ENCODE measurements at places on chromosomes 3 and 15.

DNA sequence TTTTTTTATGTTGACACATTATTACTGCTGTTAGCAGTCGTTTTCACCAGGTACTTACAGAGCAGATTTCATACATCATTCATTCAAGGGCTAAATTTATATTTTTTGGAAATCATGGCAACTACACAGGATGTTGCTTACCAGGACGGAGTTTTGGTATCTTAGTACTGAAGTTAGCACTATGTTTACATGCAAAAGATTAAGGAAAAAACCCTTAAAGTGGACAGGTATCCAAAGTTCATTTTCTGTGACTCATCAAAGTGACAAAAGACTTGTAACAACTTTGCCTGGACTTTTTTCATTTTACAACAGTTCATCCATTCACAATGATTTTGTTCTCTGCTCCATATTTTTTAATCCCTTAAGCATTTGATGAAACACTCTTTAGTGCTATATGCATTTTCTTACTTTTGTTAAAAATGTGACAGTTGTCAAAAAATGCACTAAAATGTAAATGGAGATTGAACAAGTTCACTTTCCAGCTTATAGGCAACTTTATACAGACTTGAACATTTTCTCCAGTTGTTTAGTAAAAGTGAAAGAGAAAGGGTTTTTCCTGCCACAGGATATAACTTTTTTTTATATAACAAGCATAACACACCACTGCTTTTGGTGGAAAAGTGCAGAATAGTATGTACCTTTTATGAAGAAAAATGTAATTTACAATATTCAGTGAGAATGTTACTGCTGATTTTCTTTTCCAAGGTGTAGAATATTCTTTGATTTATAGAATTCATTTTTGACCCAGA is 104.1 kb downstream of the STT3B start:
- no peak for DNase-seq

DNA sequence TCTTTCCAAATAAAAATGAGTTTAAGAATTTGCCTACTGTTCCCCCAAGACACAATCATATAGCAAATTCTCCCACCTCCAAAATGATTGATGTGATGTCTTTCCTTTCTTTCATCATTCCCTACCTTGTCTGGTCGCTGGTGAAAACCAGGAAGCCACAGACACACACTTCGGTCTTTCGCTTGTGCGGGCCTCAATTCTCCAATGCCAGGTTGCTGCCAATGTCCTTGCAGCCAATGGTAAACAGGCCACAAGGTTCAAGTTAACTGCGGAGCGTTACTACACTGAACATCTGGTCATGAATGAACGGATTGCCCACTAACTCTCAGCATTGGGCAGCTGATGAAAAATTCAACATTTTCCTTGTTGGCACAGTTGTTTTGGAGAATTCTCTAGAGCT is 192.2 kb downstream of the FOXP1 start:
- no peak for DNase-seq

DNA sequence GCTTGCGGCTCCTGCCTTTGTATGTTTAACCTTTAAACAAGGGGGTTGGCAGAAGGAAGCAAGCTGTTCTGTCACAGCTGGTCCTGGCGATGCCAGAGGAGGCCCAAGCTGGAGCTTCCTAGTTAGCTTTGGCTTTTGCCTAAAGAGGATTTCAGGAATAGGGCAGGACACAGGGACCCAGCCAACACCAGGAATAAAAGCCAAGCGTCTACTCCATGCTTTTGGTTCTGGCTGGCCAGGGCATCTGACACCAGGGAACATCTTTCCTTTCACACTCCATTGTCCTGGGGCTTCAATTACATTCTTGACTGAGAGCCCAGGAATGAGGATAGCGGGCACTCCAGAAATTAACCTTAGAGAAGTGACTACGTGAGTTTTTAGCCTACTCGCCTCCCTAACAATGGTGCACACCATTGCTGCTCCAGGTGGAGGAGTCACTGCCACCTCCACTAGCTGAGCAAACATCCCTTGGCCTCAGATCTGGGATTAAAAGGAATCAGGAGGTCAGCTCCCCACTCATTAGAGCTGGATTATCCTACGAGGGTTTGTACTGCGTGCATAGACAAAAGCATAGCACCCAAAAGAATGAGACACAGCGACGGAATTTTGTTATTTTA is 38.2 kb downstream of the TPM1 start:
- no peak for DNase-seq

GRCh38 chr3:45807681-45808540 is 11.6 kb upstream of the SLC6A20 start:
- DNase-seq: no peak

DNA sequence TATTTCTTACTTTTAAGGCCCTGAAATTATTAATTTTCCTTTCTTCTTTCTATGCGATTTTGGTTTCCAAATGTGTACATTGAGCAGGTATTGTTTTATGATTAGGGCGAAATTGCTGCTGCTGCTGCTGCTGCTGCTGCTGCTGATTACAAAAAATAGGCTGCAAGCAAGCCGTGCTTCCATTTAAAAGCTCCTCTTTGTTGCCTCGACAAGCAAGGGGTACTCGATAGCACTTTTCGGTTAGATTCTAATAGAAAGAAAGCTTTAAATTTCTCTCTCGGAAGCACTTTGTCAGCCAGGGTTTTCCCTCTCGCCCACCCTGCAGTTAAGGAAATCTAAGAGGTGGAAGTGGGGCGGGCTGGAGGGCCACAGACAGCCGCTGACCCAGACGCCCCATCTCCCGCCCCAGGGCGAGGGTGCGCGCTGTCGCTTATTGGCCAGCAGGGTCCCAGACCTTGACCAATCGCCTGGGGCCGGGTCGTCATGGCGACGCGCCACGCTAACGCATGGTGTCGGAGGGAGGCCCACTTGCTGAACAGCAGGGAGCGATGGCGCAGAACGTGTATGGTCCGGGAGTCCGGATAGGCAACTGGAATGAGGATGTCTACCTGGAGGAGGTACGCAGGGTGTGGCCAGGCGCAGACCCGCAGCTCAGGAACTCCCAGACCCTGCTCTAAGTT is at the start of gene CFAP161:
TSS of gene CFAP161 (plus strand) at position 489 of the 680 bp plus-strand sequence. CDS start at position 549, 60 bp downstream.
- no peak for DNase-seq

DNA sequence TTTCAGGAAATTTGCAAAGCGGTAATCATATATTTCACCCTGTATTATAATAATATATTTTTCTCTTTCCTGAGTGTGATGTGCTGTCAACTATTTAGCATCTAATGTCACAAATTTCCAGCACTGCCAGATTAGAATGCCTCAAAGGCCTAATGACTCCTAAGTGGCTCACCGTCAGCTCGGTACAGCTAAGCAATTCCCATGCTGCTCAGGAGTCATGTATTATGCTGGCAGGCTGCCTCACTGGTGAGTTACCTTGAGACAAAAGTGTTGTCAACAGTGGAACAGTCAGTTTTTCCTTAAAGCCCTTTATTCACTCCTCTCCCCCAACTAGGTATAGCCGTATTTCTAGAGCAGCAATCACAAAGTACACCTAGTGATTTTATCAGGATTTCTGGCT is 83.6 kb downstream of the NSUN3 start:
- DNase-seq: no peak

- DNase-seq: no peak
Measured at GRCh38 chr3:156518726-156519125, 36.2 kb downstream of the SSR3 start.

DNA sequence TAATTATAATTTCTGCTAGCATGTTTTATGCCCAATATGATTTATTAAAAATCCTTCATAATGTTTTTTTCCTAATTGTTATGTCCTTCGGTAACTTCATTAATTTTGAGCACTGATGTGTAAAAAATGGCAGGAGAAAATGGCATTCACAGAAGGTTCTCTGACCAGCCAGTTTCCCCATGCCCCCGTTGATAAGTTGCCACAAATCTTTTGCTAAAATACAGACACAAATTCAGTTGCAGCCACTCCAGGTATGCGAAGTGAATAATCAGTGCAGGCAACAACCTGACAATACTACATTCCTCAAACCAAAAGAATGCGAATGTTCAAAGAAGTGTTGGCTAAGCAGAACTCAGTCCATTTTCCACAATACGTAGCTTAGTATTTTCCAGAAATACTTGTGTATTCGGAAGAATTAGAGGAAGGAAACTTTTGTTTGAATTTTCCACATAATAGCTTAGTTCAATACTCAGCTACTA is 32.7 kb downstream of the CHL1 start:
- DNase-seq: no peak

Measured in activated T-helper 1 cell treated with Interleukin-2 at 50 U/mL for 16 hours (primary cell).